ENCODE measurements at places on chromosomes 16 and 17.

GRCh38 chr16:49060728-49061127 is 220.9 kb downstream of the CBLN1 start:
- no peak for DNase-seq

GRCh38 chr16:47426806-47427205 is 34.1 kb downstream of the ITFG1 start:
- no peak for DNase-seq

DNA sequence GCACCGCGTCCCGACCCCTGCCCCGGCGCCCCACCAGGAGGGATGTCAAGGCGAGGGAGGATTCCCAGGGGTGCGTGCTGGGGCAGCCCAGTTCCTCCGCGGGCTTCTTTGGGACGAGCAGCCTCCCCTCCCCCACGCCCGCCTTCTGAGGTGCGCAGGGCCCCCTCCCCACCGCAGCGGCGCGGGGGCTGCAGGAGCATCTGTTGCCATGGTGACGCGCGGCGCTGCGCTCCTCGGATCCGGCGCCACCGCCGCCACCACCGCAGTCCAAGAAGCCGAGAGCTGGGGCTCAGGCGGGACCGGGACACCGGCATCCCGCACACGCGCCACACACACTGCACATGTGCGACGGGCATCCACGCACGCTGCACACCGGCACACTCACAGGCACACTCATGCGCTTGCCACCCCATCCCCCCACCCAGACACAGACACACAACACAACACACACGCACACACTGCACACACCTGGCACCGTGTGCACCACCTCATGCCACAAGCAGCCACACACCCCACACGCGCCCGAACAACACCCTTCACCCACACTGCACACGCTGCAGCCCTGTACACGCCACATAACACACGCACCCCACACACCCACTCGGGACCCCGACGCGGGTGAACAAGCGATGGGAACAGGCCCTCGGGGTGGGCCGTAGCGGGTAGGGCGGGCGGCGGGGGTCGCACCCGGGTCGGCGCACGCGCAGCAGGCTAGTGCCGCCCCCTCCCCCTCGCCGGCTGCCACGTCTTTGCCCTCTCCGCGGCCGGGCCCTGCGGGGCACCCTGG is 17.0 kb downstream of the ENPP7 start:
- DNase-seq, result no peak

- no peak for DNase-seq
These were observed 1.8 kb upstream of the HAPSTR1 start for GRCh38 chr16:9089660-9090059.

GRCh38 chr17:69581061-69581961 is 166.8 kb downstream of the MAP2K6 start:
- DNase-seq, result no peak

DNA sequence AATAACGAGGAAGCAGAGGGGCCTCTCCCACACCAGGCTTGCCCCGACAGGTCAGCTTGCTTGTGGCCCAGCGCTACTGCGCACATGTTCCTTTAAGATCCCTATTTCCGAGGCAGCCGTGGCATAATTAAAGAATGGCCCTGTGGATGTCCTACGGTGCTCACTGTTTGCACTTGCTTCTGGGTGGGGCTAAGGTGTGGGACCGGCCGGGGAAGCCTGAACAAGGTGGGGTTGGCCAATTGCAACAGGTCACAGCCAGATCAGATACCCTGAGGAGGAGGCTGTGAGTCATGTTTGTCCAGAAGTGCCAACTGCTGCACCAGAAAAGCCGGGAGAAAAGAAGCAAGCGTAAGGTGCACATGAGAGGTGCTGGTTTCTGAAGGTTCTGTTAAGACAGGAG is 158.5 kb upstream of the CACNG5 start:
- DNase-seq, result no peak

DNA sequence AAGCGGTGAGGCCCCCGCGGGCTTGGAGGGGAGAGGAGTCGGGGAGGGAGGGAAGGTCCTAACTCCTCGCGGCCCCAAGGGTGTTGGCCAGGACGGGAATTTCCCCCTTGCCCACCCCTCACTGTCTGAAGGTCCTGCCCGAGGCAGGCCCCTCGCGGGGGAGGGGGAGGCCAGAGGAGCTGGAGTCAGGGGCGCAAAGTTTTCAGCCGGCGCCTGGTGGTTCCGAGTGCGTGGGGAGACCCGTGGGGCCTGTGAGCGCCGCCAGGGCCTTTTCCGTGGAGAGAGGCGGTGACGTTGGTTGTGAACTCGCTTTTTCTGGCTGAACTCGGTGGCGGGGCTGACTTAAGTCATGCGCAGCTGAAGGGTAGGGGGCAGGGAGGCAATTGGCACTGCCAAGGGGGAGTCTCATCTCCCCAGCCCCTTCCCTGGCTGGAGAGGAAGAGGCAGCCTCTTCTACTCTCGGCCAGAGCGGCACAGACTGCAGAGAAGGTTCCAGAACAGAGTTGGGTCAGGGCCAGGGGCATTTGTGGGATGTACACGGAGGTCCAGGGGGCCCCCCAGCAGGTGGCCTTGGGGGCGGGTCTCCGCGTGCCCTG is 1.5 kb downstream of the CACNA1H start:
- no peak for DNase-seq

DNA sequence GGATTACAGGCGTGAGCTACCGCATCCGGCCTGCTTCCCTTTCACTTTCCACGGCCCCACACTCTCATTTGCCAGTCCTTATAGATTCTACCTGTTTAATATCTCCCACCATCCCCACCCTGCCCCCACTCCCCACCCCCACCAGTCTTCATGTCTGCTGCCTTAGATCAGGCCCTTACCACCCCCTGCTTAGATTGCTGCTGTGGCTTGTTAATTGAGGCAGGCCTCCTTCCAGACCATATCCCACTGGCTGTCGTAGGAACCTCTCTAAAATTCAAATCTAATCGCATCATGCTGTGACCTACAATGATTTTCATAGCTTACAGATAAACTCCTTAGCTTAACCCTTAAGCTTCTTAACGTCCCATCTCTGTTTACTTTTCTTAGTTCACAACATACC is 4.9 kb downstream of the IQCK start:
- DNase-seq, result no peak

DNA sequence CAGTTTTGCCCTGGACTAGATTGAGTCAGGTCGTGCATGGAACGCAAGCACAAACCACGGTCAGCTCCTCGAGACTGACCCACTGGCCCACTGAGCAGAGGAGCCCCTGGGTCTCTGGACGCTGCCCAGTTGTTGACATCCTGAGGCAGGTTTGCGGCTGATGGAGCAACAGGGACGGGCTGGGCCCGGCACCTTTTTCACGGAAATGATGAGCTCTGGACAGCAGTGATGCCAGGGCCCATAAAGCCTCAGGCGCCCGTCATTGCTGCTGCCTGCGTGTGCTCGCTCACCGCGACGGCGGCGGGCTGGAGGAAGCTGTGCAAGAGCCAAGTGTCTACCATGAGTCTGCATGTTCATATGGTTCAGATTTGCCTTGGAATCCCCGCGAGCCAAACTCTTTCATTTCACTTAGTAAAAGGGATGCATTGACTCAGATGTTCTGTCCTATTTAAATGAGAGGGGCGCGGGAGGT is 30.8 kb upstream of the CRISPLD2 start:
- DNase-seq, result no peak

- DNase-seq, result no peak
These were observed 42.2 kb downstream of the RPTOR start for GRCh38 chr17:80586846-80587228.

DNA sequence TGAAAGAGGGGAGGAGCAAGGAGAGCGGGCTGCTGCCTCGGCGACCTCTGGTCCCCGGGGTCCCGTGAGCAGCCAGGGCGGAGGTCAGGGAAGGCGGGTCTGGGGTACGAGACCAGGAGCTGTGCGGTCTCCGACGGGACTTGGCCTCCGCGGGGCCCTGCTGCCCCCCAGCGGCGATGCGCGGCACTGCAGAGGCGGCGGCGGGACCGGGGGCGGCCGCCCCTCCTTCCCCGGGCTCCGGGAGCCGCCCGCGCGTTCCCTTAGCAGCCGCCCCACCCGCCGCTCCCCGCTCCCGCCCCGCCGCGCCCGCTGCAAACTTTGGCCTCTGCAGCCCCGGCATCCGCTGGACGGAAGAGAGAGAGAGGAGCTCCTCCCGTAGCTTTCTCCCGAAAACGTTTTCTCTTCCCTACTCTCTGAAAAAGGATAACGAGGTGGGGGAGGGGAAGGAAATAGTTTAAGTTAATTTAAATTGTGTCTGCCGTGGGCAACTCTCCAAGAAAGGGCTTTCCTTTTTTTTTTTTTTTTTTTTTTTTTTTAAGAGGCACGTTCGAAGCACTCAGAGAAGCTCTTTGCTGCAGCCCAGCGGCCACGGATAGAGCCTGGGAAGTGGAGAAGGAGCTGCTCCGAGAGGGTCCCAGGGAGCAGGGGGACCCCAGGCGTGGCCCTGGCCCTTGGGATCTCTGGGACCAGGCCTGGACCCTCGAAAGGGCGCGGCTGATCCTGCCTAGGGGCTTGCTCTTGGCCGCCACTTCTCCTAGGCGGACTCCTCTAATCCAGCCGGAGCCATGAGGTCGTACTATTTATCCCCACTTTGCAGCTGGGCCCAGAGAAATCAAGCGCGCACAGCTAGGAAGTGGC is 43.2 kb downstream of the C16orf82 start:
- DNase-seq, result peak; percentile 80

DNA sequence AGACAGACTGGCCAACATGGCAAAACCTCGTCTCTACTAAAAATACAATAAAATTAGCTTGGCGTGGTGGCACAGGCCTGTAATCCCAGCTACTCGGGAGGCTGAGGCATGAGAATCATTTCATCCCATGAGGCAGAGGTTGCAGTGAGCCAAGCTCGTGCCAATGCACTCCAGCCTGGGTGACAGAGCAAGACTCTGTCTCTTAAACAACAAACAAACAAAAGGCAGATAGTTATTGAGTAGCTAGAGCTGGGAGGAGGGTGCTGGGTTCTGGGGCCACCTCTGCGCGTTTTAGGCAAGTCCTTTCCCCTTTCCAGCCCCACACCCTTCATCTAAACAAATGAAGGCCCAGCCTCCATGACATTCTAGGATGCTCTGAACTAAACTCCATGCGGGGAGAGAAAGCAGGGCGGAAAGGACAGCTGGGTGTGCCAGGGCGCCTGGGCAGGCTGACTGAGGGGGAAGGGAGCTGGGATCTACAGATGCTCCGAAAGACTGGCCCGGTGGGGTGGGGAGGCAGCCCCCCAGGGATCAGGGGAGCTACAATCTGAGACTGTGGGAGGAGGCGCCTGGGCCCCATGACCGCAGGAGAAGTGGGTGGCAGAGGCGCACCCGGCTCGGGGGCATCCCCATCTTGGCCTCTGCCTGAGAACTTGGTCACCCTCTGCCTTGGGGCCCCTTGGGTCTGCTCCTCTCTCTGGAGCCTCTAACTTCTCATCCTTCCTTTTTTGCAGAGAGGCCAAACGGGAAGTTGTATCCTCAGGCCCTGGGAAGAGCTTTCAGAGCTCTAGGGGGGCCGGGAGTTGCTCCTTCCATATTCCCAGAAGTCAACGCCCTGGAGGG is 910 bp downstream of the ITGAL start:
- DNase-seq, result peak; percentile 78

GRCh38 chr17:79617304-79617703 is 6.5 kb upstream of the RBFOX3 start:
- DNase-seq, result no peak

- DNase-seq, result peak; percentile 86
These were observed 683 bp upstream of the PSMB3 start for GRCh38 chr17:38751808-38752307.

GRCh38 chr17:82568997-82569393 is 49.5 kb downstream of the FOXK2 start:
- no peak for DNase-seq

DNA sequence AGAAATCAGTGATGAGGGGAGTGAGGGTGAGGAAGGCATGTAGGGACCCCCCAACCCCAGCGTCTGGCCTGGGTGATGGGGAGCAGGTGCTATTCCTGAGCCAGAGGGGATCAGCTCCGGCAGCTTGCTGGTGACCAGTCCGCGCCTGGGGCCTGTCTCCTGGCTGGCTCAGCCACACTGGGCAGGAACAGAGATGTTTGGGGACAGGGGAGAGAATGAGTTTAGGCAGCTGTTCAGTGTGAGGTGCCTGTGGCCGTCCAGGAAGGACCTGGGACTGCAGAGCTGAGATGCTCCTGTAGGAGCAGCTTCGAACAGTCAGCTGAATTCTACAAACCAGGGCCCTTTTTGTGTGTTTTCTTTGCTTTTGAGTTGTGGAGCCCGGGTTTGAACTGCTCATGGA is 23.2 kb upstream of the SPNS2 start:
- DNase-seq, result no peak

- DNase-seq, result no peak
These were observed 38.1 kb downstream of the ANKRD11 start for GRCh38 chr16:89452241-89452640.

DNA sequence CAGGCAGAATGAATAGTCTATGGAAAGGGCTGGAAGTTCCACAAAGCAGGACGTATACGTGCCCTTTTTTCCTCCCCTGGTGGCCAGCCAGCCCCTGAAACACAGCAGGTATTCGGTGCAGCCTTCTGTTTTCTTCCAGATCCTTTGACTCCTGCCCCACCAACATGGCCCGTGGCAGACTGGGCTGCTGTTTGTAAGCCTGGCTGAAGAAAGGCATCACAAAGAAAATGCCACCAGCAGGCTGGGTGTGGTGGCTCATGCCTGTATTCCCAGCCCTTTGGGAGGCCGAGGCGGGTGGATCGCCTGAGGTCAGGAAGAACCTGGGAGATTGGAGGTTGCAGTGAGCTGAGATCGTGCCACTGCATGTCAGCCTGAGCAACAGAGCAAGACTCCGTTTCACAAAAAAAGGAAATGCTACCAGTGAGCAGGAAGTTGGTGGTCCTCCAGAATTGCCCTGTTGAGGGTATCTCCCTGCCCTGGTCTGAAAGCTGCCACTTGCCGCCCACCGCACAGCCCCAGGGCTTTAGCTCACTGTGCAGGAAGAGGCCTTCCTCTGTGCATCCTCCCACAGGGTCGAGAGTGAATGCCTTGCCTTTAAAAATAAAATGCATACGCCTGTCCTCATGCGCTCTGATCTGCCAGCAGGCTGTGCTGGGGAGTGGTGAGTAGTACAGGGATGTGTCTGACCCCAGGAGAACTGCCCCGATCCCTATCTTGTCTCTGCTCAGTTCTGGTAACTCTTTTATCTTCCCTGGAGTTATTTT is 587.7 kb downstream of the MAF start:
- DNase-seq, result no peak

- no peak for DNase-seq
These were observed 57.4 kb downstream of the HS3ST3A1 start for GRCh38 chr17:13544292-13544691.

- peak; percentile 7 for DNase-seq
These were observed 286.6 kb upstream of the CCL2 start for GRCh38 chr17:33968350-33969044.

GRCh38 chr17:539766-540165 is 174.9 kb downstream of the VPS53 start:
- DNase-seq, result no peak
